Bronchial epithelial cell (primary cell): ENCODE measurements at places on chromosomes 12 and 14.

DNA sequence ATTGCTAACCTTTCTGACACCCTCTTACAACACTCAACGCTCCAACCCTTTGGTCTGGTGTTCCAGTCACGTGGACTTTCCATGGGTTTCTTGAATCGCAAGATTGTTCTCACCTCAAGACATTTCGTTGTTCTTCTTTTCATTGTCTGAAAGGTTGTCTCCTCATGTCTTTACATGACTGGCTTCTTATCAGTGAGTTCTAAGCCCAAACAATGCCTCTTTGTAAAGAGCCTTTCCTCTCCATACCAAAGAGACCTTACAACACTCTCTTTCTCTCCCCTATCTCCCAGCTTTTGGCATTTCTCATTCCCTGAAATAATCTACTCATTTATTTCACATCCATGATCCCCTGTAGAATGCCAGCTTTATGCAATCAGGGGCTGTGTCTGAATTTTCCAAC lies 1144.8 kb downstream of the AACS start:
- DNase-seq = no peak

- no peak for DNase-seq
These were observed 1.9 kb downstream of the FAM186A start for GRCh38 chr12:50394469-50395029.

- no peak for DNase-seq
These were observed 28.1 kb downstream of the TNFAIP2 start for GRCh38 chr14:103151270-103151945.

DNA sequence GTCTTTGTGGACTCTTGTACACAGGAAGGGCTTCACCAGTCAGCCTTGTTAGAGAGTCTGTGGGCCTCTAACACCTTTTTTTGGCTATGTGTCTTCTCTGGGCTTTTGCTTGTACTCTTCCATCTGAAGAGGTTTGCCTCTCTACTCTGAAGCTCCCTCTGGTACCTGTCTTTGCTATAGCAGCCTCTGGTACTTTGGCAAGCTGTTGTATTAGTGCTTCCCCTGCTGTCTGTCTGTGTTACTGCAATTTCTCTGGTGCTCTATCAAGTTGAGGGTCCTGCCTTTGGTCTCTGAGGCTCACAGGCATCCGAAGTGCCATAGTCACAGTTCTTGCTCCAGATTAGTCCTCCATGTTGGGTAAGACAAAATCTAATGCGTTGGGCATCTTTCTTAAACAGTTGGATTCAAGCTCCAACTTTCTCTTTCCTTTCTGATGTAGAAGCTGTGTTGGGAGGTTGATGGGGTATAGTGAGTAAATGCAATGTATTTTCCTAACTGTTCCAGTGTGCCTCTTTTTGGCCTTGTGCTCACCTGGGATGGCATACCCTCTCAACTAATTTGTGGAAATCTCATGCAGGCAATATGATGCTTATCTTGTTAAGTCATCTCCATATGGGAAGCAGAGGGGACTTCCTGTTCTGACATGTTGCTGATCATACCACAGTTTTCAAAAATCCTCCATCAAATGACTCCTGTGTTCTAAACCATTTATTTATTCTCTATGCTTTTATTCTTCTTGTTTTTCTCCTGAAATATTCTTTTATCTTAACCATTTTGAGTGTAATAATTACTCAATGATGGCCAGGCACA lies 88.8 kb downstream of the ATF7IP start:
- peak; percentile 53 for DNase-seq

- peak; percentile 71 for DNase-seq
These were observed 19.3 kb downstream of the CCDC62 start for GRCh38 chr12:122793685-122794106.

DNA sequence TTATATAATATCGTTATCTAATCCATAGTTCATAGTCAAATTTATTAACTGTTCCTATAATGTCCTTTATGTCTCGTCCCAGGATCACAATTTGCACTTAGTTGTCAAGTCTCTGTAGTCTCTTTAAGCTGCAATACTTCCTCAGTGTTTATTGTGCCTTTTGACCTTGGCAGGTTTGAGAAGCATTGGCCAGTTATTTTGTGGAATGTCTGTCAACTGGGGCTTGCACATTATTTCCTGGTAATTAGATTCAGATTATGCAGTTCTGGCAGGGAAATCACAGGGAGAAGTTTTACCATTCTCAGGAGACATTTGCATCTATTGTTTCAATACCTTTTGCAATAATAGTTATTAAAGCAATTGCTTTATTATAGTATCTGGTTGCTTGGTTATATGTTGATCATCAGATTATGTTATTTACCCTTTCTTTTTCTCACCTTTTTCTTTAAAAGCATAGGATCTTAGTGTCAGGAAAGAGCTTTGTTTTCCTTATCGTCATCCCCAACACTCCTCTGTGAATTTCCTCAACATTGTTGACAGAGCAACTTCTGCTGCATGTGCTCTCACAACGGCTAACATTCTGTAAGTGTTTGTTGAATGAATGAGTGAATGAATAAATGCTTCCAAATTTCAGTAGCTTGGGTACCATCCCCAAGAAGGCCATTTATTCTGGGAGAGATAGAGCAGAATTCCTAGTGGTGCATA lies 3.7 kb upstream of the ART4 start:
- DNase-seq = no peak

GRCh38 chr14:73125746-73126145 lies 10.6 kb upstream of the PSEN1 start:
- no peak for DNase-seq

DNA sequence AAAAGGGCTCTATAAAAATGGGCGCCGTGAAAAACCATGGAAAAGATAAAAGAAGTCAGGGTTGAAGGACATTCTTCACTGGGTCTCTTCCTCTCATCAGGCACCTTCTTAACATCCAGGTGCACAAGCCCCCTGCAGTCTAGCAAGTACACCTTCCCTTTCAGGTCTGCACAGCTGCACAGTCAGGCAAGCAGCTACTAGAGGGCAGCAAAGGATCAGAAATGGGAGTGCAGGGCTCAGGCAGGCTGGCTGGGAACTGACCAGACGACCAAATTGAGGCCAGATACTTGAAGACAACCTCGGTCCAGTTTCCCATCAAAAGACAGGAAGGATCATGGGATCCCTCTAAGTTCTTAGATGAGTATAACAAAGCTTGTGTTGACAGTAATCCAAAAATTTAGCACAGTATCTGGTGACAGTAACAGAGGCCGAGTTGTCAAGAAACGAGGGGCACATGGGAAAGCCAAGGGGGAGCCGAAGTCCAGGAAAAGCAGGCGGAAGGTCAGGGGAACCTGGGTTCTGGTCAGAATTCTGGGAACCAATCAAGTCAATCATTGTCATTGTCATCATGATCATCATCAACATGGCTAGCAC lies 10.1 kb upstream of the GRIP1 start:
- DNase-seq = peak; percentile 58

GRCh38 chr12:42261708-42262107 lies 23.7 kb upstream of the YAF2 start:
- DNase-seq = no peak

DNA sequence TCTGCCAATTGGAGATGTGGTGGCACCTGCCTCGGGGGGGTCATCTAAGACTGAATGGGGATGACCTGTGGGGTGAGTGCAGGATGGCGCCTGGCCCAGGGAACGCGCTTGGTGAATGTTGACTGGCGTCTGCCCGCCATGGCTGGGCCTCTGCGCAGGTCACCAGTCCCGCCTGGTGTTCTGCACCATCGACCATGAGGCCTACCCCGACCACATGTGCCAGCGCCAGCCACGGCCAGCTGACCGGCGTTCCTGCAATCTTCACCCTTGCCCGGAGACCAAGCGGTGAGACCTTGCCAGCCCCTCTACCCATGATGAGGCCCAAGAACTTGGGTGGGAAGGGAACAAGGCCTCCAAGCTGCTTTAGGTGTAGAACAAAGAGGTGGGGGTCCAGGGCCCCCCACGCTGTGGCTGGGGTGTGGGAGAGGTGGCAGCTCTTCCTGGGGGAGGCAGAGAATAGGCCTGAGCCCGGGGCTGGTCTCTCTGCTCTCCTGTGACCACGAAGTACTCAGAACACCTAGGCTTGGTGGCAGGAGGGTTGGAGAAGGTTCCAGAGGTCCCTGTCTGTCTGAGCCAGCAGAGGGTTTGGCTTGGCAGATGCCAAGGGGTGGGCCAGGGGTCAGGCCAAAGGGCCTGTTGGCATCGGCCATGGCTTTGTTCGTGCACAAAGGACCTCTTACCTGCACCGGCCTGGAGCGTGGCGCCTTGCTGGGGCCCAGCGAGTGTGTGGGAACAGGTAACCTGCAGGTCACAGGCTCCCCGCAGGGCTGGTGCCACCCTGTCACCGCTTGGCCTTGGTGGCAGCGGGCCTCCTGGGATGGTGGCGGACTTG lies 15.4 kb downstream of the PAPLN start:
- DNase-seq = no peak

GRCh38 chr14:53836551-53836950 lies 120.1 kb downstream of the BMP4 start:
- no peak for DNase-seq

DNA sequence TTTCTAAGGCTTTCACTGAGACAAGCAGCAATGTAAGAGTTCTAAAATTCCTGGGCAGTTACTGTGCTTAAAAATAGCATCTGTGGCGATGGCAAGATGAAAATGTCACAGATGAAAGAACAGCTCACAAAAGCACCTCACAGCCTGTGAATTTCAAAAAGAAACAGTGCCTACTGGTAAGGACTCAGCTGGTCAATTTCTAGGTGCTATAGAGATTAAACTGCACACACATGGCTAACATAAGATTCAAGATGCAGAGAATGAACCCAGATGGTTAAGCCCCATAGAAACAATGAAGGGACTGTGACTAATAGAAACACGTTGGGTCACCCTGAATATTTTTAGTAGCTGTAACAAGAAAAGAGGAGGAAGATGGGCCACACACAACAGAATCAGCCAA lies 12.0 kb upstream of the IL26 start:
- no peak for DNase-seq

DNA sequence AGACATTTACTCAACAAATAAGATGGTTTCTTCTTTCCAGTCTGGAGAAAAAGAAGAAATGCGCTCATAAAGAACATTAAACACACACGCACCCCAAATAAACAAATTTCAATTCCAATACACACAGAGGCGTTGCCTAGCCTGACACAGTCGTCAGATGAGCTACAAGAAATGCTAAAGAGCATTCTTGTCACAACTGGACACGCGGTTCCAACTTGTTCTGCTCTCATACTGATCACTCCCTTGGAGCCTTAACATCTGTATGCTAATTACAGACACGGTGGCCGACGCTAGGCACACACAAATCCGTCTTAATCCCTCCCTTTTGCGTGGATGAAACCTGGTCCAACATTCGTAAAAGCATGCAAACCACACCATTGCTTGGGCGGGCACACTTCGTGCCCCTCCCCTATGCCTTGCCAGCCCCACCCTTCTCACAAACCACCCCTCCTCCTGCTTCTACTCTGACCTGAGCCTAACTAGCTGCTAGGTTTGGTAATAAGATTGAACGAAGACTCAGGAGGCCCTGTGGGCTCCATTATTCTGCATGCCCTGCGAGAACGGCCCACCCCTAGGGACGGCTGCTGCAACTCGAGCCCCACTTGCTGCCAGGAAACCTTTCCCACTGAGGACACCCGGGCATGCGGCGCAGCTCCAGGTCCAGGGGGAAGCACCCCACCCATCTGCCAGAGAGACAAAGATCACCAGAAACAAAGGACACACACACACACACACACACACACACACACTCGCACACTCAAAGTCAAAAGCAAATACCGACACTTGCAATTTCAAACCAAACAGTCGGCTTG lies 1.2 kb downstream of the KCNK10 start:
- DNase-seq = no peak

- DNase-seq = no peak
These were observed 30.4 kb upstream of the SUPT16H start for GRCh38 chr14:21414137-21414631.

DNA sequence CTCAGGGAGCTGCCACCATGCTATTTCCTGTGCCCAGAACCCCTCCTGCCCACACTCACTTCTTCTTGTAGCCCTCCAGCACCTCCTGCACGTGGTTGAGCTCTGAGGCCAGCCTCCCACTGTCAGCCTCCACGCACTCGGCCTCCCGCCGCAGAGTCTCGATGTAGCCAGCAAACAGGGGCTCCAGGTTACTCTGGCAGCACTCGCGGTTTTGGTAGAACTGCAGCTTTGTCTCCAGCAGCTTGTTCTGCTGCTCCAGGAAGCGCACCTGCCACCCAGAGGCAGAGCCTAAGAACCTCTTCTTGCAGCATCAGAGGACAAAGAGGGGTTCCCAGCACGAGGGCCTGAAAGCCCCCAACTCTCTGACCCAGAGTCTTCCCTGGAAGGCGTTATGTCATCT lies 2.1 kb downstream of the KRT83 start:
- DNase-seq = no peak

GRCh38 chr14:90409209-90409730 lies 12.4 kb downstream of the CALM1 start:
- DNase-seq = peak; percentile 88

DNA sequence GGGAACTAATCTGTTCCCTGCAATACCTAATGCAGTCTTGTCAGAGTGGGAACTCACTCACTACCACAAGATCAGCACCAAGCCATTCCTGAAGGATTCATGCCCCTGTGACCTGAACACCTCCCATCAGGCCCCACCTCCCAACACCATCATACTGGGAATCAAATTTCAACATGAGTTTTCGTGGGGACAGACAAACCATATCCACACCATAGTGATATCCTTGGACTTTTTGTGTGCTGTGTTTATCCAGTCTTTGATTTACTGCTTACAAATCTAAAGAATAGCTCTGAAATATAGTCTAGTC lies 243.5 kb downstream of the FBXL14 start:
- DNase-seq = no peak

DNA sequence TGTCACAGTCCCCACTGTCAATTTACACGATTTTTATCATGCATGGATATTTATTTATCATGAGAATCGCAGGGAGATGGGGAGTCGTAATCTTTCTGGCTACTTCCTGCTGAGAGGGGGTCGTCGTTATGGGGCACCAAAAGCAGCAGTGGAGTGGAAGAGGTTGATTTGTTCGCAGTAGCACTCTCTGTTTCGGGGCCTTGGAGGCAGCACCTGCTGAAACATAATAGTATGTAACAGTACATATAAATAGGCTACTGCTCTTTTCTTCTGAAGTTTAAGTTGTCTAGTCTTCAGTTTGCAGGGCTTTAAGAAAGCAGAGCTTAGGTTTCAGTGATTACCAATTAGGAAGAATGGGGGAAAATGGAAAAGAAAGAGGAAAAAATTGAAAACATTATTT lies 3.8 kb downstream of the SOAT2 start:
- DNase-seq = no peak

DNA sequence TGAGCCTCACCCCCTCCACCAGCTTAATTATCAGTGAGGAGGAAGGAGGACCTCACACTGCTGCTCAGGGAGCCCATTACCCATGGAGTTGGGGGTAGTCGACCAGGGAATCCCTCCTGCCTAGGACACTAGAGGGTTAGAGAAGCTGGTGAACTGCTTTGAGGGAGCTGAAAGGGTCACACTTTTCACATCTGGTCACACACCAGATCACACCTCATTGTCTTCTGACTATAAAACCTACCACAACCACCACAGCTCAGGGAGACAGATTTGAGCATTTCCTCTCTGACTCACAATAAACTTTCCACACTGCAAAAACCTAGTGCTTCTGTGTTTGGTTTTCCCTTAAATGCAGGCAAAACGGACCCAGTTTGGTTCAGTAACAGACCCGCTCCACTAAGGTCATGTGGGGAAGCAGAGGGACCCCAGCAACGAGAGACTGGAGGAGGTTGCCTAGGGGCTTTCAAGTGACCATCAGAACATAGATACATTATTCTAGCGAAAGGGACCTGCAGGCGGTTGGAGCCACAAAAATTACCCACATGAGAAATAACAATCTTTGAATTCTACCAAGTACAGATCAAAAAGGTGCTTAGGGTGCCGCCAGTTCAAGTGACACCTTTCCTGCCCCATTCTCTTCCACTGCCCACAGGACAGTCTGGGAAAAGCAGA lies 151.4 kb upstream of the AVPR1A start:
- no peak for DNase-seq
